ENCODE measurements at places on chromosomes 2 and 18.

GRCh38 chr18:36015629-36016028 is 43.1 kb downstream of the RMP24 start:
- DNase-seq = no peak

- DNase-seq = no peak
Measured at GRCh38 chr2:22952656-22953225, 432.2 kb upstream of the KLHL29 start.

GRCh38 chr2:173599821-173600359 is 245.2 kb downstream of the CDCA7 start:
- DNase-seq = no peak

- peak; percentile 1 for DNase-seq
Measured at GRCh38 chr2:55518841-55519165, 715 bp upstream of the CFAP36 start.

GRCh38 chr18:54086046-54086802 is 138.2 kb downstream of the MBD2 start:
- DNase-seq = no peak

DNA sequence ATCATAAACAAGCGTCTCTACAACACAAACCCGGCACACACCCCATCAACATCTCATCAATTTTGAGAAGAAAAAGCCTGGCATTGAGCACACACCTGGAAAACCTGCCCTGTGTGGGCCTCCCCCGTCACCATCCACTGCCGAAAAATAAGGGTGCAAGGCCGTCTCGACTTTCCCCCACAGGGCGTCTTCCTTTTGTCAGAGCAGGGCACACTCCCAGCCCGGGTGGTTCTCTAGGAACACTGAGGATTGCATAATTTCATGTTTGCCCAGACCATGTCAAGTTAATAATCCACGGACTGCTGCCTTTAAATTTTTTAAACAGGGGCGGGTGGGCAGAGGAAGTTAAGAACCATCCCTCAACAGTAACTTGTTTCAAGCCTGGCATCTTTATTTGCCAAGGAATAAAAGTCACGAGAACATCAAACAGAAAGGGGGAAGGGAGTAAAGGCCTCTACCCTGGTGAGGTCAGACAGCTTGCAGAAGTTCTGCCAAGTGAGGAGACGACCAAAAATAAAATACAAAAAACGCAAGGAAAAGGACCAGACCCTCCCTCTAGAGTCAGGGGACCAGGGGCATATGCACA is 2.1 kb downstream of the TFCP2L1 start:
- DNase-seq = no peak

DNA sequence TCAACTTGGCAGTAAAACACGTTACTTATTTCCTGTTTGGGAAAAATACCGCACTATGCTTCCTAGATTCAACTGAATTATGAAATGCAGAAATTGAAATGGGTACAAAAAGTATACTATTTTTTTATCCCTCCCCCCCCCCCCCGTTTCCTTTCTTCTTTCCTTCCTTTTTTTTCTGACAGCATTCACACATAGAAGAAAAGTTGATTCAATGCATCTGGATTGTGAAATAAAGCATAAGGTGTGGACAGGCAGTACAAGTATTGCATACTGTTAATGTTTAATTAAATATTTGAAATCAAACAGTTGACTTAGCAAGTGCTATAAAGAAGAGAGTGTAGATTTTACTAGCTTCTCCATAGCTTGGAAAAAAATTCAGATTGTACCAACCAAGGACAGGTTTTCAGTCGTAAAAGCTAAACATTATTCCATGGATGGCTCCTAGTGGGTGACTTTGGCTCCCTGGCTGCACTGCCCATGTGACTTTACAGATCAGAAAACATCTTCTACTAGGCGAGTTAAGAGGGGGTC is 21.6 kb upstream of the AGFG1 start:
- no peak for DNase-seq

- peak; percentile 56 for DNase-seq
Measured at GRCh38 chr18:54134053-54134452, 90.4 kb downstream of the MBD2 start.

- DNase-seq = no peak
Measured at GRCh38 chr2:143796051-143796450, 666.8 kb downstream of the ARHGAP15 start.

- DNase-seq = no peak
Measured at GRCh38 chr18:26332991-26333390, 106.7 kb downstream of the TAF4B start.

- peak; percentile 86 for DNase-seq
Measured at GRCh38 chr2:238449909-238450417, 23.2 kb downstream of the ASB1 start.

GRCh38 chr2:10894264-10894935 is 17.3 kb upstream of the KCNF1 start:
- DNase-seq = no peak

DNA sequence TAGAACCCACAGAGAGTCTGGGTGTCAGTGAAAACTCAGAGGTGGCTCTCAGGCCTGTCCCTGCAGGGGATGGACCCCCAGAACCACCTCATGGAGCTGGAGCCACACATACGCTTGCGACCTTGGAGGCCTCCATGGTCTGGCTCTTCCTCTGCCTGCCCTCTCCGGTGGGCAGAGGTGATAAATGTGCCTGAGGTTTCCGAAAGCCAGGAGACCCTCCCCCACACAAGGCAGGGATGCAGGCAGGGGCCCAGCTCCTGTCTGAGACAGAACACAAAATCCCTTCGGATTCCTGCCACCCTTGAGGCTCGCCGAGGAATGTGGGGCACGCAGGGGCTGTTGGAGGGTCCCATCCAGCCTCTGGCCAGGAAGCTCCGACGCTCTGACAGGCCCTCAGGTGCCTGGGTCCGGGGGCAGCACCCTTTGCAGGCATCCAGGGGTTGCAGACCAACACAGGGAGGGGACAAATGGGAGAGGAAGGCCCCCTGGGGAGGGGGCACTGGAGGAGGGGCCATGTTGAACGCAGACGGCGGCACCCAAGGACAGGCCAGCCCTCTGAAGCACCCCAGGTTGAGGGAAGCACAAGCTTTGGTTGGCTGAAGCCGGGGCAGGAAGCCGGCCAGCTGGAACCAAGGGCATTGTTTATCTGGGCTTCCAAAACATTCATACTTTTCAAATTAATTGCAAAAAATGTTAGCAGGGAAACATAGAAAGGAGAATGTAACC is 4.1 kb upstream of the SNED1 start:
- no peak for DNase-seq

GRCh38 chr2:123434546-123435395 is 590.3 kb upstream of the CNTNAP5 start:
- DNase-seq = no peak

- DNase-seq = no peak
Measured at GRCh38 chr18:46843372-46843771, 73.9 kb downstream of the PIAS2 start.

DNA sequence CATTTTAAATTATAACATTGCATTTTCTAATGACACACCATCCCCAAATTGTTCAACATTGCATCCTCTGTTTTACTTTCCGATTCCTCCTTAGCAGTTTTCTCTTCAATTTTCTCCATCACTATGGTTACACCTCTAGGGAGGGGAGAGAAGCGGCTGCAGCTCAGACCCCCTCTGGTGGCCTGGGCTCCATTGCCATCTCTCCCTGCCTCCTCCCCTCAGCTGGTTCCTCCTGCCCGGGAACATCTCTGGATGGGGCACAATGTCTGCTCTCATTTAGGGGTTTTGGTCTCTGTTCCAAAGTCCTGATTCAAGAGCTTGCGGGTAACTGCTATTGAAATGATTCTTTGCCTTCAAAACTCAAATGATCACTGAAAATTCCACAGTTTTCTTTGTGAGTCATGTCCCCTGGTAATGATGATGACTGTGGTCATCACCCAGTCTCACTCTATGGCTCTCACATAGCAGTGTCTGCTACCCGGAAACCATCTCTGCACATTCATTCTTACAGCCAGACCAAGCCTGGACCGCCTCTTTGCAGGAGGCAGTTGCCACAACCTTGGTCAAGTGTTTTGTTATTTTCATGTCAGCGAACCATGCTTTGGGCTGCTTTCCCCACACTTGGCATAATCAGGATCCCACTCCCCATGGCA is 263.9 kb downstream of the ALPK2 start:
- DNase-seq = peak; percentile 58

DNA sequence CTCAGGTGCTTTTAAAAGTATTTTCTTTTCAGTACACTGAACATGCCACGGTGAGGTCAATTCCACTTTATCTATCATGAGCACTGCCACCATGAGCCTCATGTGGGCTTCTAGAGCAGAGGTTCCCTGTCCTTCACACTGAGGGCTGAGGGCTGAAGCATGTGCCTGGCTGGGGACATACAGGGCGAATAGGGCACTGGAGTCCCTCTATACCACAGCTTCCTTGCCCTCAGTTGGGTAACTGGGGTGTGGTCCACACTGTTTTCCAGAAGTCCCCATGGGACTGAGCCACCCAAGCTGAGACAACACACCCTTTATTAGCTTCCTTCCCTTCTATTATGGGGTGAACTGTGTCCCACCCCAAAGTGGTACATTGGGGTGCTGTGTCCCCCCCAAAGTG is 172.2 kb upstream of the ID2 start:
- no peak for DNase-seq

DNA sequence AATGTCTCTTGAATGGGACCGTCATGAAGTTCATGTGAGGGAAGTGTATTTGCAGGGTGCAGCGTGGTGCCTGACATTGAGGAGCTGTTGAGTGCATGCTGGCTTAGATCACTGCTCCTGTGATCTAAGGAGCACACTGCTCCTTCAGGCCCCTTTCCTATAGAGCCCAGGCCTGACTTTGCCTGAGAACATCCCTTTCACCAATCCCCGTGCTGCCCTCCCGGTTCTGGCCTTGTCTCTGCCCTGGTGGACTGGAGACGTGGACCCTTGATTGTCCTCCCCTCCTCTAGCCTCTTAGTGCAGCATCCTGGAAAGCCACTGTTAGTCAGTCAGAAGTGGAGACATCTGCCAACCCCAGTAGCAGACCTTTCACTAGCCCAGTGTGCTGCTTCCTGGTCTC is 323.6 kb upstream of the HS6ST1 start:
- DNase-seq = no peak

DNA sequence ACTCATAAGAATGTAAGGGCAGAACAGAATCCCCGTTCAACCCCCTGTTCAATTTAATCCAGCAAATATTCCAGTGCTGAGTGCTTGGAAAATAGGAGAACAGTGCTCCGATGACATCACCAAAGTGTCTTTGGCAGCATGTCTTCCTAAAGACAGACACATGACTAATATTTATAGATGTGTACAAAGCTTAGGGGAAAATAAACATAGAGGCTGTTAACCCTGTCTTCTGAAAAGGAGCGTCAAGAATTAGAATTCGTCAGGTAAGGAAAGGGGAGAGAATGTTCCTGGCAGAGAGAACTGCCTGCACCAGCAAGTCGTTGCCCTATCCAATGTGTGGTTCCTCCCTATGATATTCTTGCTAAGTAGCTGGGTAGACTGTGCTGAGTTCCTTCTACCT is 72.7 kb downstream of the PLB1 start:
- no peak for DNase-seq

GRCh38 chr18:62788876-62789275 is 73.5 kb downstream of the PHLPP1 start:
- DNase-seq = peak; percentile 20

DNA sequence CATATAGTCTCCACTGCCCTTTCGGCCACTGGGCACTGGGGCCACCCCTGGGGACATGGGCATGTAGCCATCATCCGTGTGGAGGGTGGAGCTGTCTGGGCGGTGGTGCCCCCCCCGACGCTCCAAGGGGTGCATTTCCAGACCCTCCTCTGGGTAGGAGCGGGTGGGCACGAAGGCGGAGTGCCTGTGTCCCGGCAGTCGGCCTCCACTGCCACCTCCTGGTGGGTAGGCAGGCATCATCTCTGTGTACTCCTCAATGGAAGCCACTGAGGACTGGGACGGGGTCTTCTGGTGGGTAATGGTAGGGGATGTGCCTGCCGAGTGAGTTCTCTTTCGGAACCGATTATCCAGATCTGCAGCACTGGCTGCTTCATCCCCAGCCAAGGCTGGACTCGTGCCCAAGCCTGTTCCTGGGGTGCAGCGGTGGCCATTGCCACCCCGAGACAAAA is 2.8 kb downstream of the IRS1 start:
- DNase-seq = peak; percentile 68

DNA sequence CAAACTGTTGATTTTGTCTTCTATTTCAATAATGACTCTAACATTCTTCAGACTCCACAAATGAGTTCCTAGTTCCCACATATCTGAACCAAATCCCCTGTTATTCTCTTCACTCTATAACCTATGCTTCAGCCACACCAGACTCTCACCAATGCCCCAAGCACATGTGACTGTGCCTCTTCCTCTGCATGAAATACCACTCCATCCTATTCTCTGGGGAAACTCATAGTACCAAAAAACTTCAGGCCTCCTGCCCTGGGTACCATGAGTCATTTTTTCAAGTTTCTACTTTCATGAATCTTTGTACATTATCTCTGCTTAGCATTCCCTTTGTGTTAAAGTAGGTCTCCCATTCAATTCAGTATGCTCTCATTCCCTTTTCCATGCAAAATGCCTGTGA is 353.2 kb downstream of the ZEB2 start:
- DNase-seq = no peak

- DNase-seq = no peak
Measured at GRCh38 chr2:105754011-105754410, 9.3 kb downstream of the NCK2 start.

GRCh38 chr2:11058129-11058528 is 97.1 kb upstream of the SLC66A3 start:
- DNase-seq = no peak

DNA sequence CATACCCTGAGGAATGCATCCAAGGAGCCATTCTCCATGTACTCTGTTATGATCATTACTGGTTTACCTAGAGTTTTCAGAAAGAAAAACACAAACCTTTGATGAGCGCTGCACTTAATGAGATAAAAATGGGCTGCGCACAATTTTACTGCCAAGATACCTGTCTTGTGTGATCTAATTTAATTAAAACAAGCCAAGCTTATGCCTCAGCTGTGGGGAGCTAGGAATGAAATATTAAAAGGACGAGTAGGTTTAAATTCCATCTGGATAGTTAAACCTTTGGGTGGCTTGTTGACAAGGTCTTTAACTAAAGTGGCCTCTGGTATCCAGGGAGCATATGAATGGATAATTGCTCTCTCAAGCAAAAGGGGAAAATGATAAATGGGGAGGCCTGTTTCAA is 135.0 kb downstream of the EPHA4 start:
- no peak for DNase-seq

GRCh38 chr2:83970217-83970929 is 488.7 kb downstream of the SUCLG1 start:
- DNase-seq = no peak

- DNase-seq = no peak
Measured at GRCh38 chr2:65539633-65540032, 107.2 kb upstream of the SPRED2 start.

- no peak for DNase-seq
Measured at GRCh38 chr18:23178661-23179081, 43.4 kb downstream of the CABLES1 start.

DNA sequence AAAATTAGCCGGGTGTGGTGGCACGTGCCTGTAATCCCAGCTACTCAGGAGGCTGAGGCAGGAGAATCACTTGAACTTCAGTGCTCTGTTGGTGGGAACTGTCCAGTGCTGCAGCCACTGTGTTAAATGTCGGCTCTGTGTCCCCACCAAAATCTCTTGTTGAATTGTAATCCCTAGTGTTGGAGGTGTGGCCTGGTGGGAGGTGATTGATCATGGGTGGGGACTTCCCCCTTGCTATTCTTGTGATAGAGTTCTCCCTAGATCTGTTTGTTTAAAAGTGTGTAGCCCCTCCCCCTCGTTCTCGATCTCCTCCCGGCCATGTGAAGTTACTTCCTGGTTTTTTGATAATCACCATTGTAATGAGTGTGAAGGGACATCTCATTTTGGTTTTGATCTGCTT is 9.8 kb upstream of the RPL31 start:
- no peak for DNase-seq
